Effector CD4-positive, alpha-beta T cell (primary cell): ENCODE measurements at places on chromosomes 6 and 20.

DNA sequence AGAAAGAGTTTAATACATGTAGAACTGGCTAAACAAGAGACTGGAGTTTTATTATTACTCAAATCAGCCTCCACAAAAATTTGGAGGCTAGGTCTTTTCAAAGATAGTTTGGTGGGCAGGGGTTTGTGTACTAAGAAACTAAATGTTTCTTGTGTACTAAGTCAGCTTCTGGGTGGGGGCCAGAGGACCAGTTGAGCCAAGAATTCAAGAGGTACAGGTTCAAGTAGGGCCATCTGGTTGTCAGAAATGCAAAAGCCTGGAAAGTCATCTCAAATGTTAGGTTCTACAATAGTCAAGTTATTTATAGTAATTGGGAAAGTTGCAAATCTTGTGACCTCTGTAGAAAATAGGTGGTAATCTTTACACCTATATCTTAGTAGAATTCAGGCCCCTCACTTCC lies 51.7 kb downstream of the CEP43 start:
- no peak for DNase-seq

DNA sequence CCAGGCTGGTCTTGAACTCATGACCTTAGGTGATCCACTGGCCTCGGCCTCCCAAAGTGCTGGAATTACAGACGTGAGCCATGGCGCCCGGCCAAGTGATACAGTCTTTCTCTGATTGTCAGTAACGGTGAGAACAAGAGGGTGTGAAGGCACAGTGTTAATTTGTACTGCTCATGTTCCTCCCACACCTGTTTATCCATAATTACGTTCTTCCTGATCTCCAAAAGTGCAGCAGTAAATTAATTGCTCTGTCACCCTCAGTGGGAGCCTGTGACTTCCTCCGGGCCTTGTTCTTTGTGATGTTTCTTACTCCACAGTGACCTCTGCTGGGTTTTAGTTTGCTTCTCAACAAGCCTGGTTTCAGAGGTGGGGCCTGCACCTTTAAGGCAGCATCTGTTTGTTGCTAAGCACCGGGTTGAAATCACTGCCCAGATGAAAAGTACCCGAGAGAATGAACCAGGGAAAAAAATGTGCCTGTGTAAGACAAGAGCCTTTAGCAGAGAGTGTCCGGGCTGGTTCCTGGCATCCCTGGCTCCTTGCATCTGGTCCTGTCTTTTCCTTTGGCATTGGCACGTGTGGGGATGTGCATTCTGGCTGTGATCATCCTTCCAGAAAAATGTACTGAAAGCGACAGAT lies 89.1 kb upstream of the CLDN20 start:
- DNase-seq: peak; percentile 40

DNA sequence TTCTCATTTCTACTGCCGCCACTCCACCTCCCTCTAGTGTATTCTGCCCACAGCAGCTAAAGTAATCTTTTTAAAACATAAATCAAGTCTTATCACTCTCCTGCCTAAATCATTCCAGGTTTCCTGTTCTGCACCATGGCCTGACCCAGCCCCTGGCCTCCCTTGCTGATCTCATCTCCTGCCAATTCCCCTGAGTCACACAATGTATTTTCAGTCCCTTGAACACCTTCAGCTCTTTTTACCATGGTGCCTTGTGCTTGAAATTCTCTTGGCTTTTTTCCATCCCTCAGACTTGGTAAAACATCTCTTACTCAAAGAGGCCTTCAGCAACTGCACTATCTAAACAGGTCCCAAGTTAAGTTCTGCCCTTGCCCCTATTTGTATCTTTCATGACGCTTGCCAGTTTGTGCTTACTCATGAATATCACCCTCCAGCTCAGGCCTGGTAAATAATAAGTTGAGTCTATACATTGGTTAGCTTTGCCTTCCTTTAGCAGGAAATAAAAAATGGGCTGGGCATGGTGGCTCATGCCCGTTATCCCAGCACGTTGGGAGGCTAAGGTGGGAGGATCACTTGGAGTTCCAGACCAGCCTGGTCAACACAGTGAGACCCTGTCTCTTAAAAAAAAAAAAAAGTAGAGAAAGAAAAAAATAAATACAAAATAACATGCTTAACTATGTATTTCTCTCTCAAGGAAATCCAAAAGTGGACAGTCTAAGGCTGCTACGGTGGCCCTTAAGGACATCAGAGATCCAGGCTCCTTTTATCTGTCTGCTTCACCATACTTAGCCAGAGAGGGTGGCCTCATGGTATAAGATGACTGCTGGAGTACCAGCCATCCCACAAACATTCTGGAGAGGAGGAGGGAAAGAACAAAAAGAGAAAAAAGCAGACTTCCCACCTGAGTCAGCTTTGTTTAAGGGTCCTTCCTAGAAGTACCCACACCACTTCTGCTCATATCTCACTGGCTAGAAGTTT lies 62.2 kb downstream of the ARFGEF2 start:
- DNase-seq: no peak

DNA sequence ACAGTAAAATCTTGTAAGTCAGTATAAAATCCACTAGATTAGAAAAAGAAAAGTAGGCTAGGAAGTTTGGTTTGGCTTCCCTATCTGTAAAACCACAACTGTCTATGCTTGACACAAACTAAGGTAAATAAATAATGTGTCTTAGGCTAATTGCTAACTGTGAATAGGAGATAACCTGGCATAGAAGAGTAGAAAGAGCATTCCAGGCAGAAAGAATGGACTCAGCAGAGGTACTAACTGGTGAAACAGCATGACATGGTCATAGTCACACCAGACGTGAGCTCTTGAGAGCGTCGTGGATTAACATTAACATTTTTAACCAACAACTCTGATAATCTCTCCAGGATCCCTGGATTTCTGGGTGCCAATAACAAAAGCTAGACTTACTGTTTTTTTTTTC lies 8.7 kb upstream of the WTAP start:
- DNase-seq: no peak

- DNase-seq: no peak
Measured at GRCh38 chr6:71238351-71238750, 50.3 kb upstream of the OGFRL1 start.

DNA sequence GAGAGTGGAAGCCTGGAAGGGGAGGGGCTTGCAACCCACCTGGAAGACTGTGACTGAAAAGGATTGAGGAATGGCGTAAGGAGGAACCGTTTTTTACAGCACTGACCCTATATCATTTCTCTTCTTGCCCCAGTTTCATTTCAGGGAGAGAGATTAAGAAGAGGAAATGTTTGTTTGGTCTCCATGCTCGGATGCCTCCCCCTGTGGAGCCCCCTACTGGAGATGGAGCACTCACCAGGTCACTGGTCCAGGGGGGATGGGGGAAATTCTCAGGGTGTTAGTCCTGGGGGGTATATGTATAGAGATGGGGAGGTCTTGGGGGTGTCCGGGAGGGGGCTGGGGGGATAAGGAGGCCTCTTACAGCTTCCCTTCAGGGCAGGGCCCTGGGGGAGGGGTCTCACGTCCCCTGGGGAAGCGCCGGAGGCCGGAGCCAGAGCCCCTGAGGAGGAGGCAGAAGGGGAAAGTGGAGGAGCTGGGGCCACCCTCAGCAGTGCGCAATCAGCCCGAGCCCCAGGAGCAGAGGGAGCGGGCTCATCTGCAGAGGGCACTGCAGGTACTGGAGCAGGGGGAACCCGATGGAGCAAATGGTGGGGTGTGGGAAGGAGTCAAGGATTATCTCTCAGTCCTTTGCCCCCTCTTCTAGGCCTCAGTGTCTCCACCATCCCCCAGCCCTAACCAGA lies 3.2 kb downstream of the CUTA start:
- DNase-seq: no peak

DNA sequence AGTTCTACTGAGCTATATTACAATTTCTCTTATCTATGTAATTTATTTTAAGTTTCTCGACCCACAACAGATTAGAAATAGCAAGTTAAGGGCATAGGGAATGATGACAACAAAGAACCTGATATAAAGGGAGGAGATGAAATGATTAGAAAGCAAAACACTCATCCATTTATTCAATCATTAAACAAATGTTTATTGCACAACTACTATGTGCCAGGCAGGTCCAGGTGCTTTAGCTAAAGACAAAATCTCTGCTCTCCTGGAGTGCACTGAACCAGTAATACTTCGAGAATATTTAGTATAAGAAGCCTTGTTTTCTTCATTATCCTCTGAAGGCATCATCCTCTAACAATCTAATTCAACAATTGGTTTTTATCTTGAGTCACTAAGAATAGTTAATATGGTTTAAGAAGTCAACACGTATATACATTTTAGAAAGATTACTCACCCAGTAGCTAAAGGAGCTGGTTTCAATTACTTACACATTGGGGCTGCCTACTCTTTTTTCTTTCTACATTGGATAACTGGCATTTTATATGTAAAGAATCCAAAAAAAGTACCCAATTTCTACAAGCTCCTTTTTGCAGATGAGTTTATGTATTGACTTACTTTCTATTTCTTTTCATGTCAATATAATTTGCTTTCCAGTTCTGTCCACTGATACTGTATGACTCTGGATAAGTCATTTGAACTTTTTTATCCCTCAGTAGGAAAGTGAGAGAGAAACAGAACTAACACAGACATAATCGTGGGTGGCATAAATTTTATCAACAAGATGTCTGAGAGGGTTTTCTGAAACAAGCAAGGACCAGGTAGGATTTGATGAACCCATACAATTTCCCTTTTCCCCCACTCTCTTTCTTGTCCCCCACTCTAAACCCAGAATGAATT lies 312.6 kb downstream of the CLIC5 start:
- no peak for DNase-seq

DNA sequence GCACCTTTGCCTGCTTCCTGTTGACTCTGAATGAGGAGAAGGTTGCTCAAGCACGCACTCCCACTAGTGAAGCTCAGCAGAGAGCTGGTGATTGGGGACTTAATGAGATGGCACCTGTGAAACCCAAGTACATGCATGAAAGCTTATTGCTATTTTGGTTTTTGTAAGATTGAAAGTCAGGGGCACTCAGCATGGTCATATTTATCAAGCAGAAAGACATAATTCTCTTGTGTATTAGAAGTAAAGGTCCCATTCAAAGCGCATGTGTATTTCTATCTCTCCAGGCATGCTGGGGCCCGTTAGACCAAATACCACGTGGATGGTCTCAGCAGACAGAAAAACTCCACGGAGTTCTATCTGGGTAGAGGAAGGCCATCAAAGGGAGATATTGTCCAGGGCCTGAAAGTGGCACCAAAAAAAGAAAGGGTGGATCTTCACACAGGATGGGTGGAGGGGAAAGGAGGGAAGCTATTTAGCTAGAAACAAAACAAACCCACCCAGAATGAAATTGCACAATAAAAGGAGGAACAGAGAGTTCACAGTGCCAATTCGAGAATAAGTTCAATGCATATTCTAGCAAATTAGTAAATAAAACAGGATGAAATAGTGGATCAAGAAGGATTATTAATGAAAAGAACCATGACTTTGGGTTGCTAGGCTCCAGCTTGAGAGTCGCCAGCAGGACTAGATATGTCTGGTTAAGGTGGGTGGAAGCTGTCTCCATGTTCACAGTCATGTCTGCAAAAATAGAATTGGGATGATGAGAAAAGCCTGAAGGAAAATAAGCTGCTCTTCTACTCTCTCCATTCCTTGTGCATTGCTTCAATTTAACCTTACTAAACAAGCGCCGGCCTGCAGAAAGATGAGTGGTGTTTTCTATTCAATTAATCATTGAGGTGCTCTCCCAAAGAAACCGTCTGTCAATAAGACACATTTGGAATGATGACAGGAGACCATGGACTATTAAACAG lies 224.9 kb upstream of the DTNBP1 start:
- no peak for DNase-seq

GRCh38 chr6:168852376-168852884 lies 401.2 kb downstream of the THBS2 start:
- DNase-seq: no peak

DNA sequence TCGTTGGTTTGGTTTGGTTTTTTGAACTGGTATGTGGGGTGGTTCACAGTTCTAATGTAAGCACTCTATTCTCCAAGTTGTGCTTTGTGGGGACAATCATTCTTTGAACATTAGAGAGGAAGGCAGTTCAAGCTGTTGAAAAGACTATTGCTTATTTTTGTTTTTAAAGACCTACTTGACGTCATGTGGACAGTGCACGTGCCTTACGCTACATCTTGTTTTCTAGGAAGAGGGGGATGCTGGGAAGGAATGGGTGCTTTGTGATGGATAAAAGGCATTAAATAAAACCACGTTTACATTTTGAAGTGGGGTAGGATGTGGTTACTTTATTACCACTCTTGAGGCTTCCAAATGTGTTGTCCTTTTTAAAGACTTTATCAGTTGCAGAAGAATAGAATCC lies 168.0 kb downstream of the ZMYND8 start:
- no peak for DNase-seq

DNA sequence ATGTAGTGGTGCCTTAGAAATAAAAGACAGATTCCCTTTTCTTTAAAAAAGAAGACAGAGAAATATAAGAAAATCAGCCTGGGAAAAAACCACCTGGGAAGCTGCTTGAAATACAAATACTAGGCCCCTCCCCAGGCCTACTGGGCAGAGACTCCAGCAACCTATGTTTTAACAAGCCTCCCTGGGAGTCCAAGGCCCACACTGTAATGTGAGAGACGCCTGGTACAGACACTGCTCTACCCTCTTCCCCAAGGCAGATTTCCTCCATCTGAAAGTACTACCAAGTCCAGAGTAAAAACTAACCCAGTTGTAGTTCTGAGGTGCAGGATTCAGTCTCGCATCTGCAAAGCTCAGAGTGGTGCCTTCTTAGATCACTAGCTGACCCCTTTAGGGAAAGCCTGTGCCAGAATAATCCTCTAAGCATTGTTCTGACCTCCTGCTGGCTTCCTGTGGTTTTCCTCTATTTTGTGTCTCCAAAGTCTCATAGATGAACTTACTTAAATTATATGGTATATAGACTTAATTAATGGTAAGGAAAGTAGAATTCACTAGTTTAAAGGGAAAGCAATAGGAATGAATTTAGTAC lies 270.2 kb upstream of the SLC35B3 start:
- DNase-seq: no peak

- DNase-seq: no peak
Measured at GRCh38 chr20:19540392-19540791, 217.7 kb upstream of the RIN2 start.

GRCh38 chr6:15491255-15491985 lies 171.4 kb downstream of the DTNBP1 start:
- DNase-seq: peak; percentile 53

DNA sequence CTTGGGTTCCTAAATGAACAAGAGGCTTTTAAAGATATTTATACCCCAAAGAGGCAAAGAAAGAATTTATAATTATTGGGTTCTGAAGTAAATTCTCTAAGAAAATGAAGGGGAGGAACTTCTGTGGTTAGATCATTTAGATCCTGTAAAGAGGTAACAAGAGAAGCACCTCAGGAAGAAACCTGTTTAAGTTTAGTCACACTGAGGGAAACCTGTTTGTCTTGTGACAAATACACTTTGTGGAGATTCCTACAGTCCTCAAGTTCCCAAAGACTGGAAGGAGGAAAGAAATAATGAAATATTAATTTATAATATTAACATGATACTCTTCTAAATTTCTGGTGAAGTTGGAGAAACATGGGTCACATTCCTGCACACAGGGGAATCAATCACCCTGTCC lies 647.5 kb downstream of the EYS start:
- no peak for DNase-seq
